Brain pericyte (primary cell): ENCODE measurements at places on chromosomes 7 and 10.

DNA sequence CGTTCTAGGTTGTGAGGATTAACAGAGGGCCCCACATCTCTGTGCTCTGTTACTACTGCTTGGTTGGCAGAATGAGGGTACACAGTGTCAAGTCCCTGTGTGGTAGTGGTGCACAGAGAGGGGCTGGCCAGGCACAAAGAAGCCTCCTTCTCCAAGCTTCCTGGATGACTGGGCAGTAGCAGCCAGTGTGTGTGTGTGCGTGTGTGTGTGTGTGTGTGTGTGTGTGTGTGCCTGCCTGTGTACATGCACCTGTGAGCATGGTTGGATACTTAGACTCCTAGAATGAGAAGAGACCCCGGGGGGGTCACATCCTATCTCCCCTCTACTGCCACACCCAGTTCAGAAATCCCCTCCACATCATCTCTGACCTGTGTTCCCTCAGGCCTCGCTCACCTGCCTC is 146.7 kb upstream of the UNC5B start:
- no peak for DNase-seq

GRCh38 chr10:74624501-74624900 is 201.9 kb upstream of the KAT6B start:
- no peak for DNase-seq

GRCh38 chr7:54995610-54996363 is 23.0 kb upstream of the EGFR start:
- no peak for DNase-seq

GRCh38 chr7:97503367-97504094 is 228.4 kb upstream of the TAC1 start:
- DNase-seq: no peak

- DNase-seq: no peak
Measured at GRCh38 chr10:132106431-132106830, 40.7 kb downstream of the JAKMIP3 start.

GRCh38 chr10:45461034-45461433 is 87.0 kb downstream of the ALOX5 start:
- no peak for DNase-seq

GRCh38 chr7:86644282-86645224 is 844 bp downstream of the GRM3 start:
- no peak for DNase-seq

GRCh38 chr10:62650411-62650810 is 154.1 kb upstream of the ADO start:
- DNase-seq: no peak

GRCh38 chr10:103109821-103110220 is 83.3 kb downstream of the NT5C2 start:
- no peak for DNase-seq

GRCh38 chr10:110073896-110074295 is 66.1 kb downstream of the ADD3 start:
- no peak for DNase-seq

DNA sequence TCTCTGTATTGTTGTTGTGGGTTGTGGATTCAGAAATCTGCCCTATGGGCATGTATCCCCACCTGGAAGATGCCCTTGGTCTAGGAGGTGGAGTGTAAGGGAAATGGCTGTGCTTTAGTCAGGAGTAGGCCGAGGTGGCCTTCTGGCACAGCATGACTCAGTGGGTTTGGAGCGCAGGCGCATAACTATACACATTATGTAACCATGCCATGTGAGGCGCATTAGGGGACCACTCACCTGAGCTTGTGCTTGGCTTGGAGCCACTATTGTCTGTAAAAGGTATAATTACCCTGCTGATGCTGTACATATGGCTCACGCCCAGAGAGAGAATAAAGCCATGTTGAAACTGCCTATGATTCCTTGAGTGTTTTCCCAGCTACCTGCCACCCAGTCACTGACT is 20.6 kb upstream of the ADAMTS14 start:
- no peak for DNase-seq

GRCh38 chr10:119025336-119025735 is 4.2 kb upstream of the NANOS1 start:
- no peak for DNase-seq
